ENCODE measurements at places on chromosomes 5 and 9.

DNA sequence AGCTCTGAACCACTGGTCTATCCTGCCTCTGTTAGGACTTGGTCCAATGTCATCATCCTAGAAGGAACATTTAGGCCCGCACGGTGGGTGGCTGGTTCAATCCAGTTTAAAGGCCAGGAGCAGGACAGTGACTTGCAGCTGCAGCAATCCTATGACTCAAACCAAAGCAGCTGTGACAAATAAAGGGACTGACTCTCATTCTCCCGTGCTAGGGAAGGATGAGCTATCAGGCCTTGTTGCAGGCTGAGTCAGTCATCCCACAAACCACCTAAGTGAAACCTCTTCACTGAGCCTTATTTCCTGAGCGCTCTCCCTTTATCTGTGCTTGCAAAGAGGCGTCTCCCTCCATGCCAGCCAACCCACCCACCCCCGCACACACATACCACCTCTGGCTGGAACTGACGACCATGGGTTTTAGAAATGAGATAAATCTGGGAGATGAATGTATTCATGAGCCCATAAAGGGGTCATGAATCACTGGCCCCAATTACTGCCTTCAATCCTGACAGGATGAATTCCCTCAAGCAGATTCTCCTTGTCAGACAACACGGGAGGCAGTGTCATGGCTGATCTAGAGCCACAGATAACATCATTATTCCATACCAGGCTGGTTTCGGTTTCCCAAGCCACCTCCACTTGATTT, 93.4 kb downstream of the KCNIP1 start:
- peak; percentile 86 for DNase-seq

DNA sequence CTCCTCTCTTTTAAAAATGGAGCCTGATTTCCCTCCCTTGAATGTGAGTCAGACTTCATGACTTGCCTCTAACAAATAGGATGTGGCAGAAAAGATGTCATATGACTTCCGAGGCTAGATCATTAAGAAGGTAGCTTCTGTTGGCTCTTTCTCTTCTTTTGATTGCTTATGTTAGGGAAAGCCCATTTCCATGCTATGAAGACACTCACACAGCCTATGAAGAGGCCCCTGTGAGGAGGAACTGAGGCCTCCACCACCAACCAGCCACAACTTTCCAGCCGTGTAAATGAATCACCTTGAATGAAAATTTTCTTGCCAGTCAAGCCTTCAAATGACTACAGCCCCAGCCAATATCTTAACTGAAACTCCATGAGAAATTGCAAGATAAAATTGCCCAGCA, 413.4 kb downstream of the TMEM38B start:
- no peak for DNase-seq

DNA sequence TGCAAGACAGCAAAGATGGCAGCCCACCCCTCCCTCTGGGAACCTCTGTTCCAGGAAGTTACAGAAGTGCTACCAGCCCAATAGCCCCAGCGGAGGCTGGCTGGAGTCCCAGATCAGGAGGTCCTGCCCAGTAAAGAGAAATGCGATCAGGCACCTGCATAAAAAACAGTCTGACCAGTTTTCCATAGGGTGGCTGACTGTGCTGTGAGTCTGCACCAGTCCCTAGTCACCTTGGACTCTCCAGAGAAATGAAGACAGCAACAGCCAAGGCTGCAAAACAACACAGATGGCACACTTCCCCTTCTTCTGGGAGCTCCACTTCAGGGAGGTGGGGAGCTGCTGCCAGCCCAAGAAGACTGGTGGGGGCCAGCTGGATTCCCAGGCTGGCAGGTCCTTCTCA, 265.5 kb upstream of the PCSK5 start:
- DNase-seq, result no peak

DNA sequence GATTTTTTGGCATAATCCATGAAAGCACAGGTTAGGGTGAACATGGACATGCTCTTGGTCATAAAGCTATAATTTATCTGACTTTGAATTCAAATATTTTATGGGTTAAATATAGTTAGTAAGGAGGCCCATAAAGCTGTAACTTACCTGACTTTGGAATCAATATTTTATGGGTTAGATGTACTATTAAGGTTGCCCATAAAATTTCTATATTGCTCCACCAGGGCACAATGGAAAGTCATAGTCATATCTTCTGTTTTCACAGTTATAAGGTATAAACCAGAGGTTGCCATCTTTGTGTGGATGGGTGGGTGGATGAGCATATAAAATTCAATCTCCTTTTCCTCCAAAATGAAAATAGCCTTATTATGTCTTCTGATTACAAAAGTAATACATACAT, 120.5 kb upstream of the ADAMTSL1 start:
- DNase-seq, result no peak

DNA sequence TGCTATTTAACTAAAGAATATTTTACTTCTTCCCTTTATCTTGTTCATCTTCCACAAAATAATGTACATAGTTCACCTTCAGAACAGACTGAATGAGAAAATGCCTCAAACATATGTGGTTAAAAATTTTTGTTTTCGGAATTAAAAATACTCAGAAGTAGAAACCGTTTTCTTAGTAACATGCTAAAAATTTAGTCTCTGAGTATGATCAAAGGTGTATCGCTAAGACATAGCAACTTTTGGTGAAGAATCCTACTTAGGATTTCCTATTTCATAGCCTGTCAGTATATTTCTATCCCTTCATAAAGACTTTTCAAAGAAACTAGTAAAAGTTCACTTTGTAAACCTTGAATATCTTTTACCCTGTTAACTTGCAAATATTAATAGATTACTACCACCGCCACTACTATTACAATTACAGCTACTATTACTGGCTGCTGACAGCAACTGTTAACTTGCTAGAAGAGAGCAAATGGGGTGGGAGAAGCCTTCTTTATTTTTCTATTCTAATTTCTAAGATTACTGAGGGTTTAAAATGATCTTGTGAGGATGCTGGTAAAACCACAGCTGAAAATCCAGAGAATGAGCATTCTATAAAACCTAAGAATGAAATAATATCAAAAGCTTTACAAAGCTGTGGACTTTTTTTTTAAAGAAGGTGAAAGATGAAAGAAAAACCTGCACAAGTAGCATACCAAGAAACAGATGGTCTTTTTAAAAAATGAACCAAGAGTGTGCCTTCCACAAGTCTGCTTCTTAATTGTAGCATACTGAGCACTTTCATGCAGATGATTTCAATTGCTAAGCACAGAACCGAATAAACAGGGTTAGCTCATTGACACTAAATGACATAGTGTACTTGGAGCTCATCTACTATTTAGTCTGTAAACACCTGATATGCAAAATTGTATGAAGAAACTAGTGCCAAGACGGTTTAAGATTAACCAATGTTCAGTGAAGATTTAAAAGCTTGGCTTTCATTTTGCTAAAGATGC, 246.3 kb upstream of the EFNA5 start:
- no peak for DNase-seq

- peak; percentile 85 for DNase-seq
Measured at GRCh38 chr5:9350301-9350797, 195.5 kb downstream of the SEMA5A start.

DNA sequence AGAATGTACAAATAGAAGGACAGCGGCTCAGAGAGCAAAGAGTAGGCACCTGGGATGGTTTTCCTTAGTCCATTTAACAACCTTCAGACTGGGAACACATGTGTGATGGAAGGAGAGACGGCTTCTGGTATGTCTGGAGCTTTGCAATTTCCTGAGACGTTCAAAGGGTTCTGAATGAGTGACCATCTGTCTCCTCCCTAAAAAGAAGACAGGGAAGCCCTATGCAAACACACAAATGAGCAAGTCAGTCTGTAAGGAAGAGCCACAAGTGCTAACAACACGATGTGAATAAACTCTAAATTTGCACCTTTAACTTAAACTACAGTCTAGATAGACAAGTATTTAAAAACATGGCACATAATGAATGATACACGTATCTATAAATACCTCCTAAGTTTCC, 391.0 kb downstream of the ICE1 start:
- no peak for DNase-seq

- no peak for DNase-seq
Measured at GRCh38 chr9:138049085-138049778, 171.7 kb downstream of the CACNA1B start.

- DNase-seq, result peak; percentile 31
Measured at GRCh38 chr5:173919443-173919842, 31.3 kb downstream of the CPEB4 start.

DNA sequence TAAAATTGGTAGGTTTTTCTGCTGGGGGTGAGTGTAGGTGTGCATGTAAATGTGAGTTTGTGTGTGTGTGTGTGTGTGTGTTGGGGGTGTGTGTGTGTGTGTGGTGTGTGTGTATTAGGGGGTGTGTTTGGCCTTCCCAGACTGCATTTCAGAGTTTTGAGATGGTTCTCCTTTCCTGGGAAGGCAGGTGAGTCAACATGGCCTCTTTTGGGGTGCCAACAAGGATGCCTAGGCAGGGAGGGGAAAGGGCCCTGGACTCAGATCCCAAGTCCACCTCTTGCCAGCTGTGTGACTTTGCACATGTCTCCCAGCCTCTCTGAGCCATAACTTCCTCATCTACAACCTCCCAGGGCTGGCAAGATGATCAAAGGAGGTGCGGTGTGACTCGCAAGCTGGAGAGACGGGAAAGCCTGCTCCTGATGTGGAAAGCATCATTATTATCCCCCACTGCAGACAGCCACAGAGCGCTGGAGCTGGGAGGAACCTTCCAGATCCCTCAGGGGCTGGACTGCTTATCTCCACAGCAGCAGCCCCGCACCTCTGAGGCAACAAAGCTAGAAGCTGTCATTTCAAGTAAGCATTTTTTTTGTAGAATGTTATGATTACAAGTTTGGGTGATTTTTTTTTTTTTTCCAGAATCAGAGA, 63.5 kb upstream of the TBC1D2 start:
- DNase-seq, result peak; percentile 57

- peak; percentile 38 for DNase-seq
Measured at GRCh38 chr9:90642570-90643539, at the start of gene DIRAS2. Gene DIRAS2, minus strand, starts transcription at chr9:90642824. Its CDS starts 28,997 bp downstream, at chr9:90613827.

DNA sequence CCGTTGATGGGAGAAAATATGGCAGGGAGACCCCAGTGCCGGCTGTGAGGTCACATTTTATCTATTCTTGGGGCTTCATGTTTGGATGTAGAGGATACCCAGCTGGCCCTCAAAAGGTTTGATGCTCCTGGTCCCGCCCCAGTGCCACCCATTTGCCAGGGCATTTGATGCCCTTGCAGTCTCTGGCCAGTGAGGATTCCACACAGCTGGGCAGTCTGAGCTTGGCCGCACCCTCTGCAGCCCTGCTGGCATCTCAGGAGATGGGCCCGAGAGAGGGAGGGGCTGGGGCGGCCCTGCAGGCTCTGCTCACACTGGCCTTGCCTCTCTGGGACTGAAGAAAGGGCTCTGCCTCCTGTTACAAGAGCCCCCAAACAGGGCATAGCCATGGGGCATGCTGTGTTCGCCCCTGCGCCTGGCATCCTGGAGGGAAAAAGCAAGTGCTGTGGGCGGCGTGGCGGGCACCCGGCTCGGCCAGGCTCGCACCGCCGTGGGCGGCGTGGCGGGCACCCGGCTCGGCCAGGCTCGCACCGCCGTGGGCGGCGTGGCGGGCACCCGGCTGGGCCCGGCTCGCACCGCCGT, 27.6 kb downstream of the ADAMTSL2 start:
- no peak for DNase-seq

DNA sequence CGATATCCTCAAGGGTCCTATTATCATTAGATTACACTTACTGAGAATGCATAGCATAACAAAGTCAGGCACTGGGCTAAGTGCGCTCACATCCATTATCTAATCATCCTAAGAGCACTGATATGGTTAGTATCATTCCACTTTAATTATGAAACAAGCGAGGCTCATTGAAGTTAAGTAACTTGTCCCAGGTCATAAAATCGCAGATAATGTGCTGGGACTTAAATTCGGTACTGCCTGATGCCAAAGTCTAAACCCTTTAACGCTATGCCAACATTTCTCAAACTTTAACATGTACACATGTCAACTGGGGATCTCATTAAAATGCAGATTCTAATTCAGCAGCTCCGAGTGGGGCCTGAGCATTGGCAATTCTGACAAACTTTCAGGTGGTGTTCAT, 204.7 kb downstream of the PTTG1 start:
- no peak for DNase-seq

GRCh38 chr5:116451905-116452450, 122.6 kb downstream of the SEMA6A start:
- no peak for DNase-seq

DNA sequence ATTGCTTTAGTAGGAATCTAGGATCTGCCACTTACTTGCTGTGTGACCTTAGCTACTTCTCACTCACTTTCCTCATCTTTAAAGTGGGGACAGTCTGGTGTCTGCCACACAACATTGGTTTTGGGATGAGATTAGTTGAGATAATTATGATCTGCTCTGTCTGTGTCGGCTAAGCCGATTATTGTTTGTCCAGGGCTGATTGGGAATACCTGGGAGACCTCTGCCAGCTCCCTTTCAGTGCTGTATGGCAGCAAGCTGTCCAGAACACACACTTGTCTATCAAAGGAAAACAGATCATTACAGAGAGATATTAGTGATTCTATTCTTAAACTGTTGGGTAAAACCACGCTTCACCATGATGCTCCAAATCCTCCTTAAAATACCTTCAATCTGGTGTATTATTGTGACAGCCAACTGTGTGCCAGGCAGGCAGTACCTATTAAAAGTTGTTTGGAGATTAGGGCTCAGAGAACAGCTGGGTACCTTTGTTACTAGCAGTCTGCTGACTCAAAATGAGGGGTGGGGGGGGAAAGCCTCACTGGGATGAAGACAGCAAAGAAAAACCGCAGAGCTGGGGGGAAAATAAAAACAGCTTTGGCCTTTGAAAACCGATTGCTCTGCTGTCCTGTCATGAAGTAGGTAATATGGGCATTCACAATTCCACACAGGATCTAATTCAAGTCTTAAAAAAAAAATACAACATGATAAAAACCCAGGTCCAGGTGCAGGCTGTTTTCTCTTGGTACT, 458.4 kb upstream of the C9orf72 start:
- DNase-seq, result no peak

- peak; percentile 13 for DNase-seq
Measured at GRCh38 chr5:66864240-66864884, 268.2 kb downstream of the MAST4 start.

- peak; percentile 64 for DNase-seq
Measured at GRCh38 chr5:67875601-67876000, 340.0 kb upstream of the PIK3R1 start.

DNA sequence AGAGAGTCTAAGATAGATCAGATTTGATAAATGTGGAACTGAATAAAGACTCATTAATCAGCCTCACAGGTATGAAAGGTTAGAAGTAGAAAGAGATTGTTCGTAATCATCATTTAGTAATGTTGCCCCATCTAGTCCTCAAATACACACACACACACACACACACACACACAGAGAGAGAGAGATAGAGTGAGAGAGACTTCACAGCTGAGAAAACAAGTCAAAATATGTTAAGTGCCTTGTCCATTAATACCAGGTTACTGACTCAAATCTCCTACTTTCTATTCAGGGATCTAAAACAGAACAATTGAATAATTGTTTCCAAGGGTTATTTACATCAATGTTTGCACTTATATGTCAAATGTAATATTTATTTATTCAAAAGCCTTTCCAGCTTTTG, 284.6 kb downstream of the MRPS30 start:
- DNase-seq, result no peak

DNA sequence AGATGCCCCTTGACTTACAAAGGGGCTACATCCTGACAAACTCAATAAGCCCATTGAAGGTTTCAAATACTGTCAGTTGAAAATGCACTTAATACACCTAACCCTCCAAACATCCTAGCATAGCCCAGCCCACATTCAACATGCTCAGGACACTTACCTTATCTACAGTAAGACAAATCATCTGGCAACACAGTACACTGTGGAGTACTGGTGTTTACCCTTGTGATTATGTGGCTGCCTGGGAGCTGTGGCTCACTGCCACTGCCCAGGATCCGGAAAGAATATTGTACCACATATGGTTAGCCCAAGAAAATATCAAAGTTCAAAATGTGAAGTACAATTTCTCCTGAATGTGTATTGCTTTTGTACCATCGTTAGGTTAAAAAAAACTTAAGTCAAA, 562.2 kb downstream of the HTR1A start:
- no peak for DNase-seq
